Stimulated activated CD8-positive, alpha-beta memory T cell treated with anti-CD3 and anti-CD28 coated beads, Interleukin-15, amount 100 ng/mL, for 48 hours (primary cell): ENCODE measurements at places on chromosomes 12 and 14.

DNA sequence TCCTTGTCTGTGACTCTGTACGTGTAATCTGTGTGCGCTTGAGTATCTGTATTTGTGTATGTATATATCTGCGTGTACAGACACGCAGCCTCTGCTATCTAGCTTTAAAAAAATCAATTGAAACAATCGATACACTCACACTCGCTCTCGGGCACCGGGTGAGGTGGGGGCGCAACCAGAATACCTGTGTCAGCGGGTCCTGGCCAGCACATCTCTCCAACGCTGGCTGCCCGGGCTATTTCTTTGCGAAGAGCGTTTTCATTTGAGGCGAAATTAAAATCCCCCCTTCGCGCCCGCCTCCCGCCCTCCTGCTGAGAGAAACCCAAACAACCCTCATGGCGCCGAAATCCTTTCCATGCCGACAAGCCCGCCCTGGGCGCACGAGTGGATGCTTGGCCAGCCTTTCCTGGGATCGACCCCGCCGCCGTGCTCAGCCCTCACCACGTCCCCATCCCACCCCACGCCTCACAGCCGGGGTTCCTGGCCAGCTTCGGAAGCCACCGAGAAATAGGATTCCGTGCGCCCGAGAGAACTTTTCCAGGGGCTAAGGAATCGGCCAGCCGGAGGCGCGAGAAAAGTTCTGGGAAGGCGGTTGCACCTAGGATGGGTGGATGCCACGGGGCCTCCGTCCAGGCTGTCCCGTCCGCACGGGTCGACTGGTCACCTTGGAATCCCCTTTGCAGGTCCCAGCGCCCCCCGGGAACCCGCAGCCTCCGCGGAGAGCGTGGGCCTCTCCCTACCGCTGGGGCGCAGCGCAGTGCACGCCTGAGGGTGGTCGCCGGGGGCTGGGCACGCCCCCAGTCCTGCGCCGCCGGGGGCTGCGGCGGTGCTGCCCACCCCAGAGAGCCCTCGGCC lies 1.0 kb downstream of the ZDHHC22 start:
- no peak for DNase-seq

- DNase-seq = no peak
These were observed 2.7 kb downstream of the ARID2 start for GRCh38 chr12:45732250-45732649.

DNA sequence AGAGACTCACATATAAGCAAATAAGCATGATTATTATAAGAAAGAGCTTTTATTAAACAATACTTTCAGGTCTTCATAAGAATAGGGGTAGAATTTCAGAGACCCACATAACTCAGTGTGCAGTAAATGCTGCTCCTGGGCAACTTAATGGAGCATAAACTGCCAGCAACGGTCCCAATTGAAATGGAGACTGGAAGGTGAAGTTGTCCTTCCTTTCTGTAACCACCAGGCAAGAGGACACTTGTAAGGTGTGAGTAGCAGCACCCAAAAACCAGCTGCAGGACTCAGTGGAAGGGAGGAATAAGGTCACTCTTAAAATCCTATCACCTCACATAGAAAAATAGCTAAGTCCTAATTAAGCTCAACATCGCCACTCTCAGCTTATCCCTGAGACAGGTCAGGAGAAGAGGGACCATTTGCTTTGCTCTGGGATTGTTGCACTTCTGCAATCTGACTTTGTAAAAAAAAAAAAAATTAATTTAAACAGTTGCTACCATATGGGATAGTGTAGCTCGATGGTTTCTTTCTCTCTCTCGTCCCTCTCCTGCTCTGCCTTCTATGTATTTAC lies 22.7 kb upstream of the LTA4H start:
- no peak for DNase-seq

GRCh38 chr12:122726080-122726558 lies 4.5 kb downstream of the HCAR1 start:
- no peak for DNase-seq

GRCh38 chr14:66979101-66979974 lies 209.9 kb upstream of the GARIN2 start:
- no peak for DNase-seq

DNA sequence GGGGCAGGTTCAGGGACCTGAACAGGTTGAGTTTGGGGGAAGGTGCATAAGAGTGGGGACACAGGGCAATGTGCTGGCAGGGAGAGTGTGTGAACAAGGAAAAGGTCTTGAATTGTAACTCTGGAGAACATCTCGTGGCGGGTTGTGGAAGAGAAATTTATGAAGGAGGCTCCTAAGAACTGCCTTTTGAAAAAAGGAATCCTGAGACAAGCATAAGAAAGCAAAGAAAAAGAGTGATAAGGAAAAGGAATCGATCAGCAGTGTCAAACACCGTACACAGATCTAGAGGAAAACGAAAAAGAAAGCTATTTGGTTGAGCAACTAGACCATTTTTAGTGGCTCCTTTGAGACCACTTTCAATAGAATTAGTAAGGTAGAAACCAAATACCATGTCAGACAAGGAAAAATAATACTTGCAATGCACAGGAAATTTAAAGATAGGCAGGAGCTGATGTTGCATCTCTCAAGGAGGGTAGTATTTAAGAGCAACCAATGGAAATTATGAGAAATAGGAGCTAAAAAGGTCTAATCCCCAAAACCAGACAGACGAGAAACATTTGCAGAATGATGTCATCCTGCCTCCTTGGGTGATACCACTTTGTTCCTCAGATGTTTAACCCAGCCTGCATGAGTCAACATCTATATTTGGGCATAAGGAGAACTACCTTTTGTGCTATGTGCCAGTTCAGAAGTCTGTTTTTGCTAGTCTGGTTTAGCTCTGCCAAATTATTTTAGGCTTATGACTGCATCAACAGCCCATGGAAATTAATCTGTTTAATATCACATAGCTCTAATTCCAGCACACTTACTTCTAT lies 64.5 kb upstream of the STK38L start:
- DNase-seq = peak; percentile 17

DNA sequence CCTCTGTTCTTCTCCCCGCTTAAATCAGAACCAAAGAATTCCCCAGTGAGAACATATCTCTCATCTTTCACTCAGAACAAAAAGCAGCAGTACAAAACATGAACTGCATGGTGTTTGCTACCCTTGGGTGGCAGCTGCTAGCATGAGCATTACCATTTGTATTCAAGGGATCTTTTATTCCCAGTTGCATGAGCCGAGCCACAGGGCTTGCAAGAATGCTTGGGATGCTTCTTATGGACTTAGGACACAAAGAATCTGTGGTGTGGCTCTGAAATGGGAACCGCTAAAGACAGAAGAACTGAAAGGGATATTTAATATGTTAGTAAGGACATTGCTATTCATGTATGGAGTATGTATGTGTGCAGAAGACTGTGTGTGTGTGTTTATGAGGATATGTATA lies 190.6 kb downstream of the TMX1 start:
- DNase-seq = no peak

- DNase-seq = no peak
These were observed 49.2 kb upstream of the PPP1R12A start for GRCh38 chr12:79983986-79984620.

GRCh38 chr14:58362798-58363412 lies 32.8 kb upstream of the TOMM20L start:
- DNase-seq = no peak

GRCh38 chr14:34498684-34499412 lies 36.8 kb upstream of the SPTSSA start:
- DNase-seq = no peak

DNA sequence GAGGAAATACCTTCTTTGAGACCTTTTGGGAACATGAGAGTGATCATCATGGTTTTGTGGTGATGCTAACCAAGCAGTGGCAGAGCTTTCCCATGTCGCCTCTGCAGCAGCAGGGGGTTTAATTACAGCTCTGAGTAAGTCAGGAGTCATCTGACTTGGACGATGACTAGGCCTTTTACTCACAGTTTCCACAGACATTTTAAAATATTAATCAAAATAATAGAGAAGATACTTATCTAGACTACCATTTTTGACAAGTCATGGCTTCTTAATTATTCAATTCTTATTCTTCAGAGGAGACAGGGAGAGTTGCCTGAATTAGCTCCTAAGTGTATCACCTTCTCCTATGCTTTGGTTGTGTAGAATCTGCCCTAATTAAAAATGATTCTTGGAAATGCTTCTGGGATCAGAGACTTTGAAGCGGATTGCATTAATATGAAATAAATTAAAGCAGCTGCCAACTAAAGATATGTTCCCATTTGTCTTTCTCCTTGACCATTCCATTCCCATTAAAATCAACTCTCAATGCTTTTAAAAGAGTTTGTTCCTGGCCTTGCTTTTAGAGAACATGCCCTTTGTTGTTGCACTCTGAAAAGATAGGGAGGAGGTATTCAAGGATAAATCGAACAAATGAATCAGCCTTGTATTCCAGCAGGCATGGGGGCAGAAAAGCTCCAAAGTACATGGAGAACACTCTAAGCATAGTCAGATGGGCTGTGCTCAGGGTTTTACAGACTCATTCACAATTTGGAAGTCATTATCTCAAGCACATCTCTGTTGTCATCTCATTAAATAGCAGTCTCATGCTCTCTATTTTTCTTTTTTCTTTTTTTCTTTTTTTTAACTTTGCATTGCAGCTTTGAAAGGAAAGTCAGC lies 7.7 kb upstream of the IFNG-AS1 start:
- DNase-seq = no peak

GRCh38 chr14:100733152-100733850 lies 6.6 kb downstream of the DLK1 start:
- DNase-seq = no peak

DNA sequence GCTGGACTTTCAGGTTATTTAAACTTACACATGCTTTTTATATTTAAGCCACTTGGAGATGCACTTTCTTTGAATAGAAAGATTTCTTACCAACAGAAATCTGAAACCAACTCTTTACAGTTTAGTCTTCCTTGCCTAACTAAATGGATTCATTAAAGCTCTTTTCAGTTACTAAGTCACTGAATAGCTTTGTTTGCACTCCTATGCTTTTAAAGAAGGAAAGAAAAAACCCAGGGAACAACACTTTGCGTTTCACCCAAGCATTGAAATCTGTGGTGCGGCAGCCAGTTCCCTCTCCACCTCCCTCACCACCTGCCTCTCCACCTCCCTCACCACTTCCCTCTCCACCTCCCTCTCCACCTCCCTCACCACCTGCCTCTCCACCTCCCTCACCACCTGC lies 70.3 kb downstream of the RIMBP2 start:
- DNase-seq = no peak

DNA sequence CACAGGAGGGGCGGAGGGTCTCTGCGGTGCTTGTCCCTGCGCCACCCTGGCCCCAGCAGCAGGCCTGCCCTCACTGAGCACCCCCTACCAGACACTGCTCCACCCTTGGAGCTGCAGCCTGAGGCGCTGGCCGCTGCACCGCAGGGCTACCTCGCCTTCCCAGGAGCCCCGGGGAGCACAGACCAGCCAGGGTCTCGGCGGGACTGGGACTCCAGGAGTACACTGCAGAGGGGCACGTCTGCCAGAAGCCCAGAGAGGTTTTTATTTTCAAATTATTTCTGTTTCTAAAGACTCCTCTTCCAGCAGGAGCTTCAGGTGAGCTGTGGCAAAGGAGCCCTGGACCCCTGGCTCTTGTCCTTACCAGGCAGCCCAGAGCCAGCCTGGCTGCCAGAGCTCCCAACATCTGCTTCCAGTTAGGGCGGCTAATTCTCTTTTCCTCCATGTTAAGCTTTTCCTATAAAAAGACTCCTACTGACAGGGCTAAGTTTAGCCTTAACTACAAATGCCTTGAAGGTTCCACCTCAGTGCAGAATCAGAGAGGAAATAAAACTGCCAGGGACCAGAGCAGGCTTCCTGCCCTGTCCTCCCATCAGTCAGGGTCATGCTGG lies 26.4 kb downstream of the DEGS2 start:
- no peak for DNase-seq

DNA sequence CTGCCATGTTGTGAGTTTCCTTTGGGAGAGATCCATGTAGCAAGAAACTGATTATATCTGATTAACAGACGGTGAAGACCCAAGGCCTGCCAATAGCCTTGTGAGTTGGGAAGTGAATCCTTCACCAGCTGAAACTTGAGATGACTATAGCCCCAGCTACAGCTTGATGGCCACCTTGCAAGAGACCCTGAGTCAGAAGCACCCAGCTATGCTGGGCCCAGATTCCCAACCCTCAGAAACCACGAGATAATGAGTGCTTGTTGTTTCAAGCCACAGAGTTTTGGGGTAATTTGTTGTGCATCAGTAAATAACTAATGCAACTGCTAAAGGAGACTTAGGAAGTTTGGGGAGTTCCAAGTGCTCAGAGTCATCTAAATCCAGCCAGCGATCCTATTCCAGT lies 80.3 kb downstream of the AVPR1A start:
- DNase-seq = no peak

DNA sequence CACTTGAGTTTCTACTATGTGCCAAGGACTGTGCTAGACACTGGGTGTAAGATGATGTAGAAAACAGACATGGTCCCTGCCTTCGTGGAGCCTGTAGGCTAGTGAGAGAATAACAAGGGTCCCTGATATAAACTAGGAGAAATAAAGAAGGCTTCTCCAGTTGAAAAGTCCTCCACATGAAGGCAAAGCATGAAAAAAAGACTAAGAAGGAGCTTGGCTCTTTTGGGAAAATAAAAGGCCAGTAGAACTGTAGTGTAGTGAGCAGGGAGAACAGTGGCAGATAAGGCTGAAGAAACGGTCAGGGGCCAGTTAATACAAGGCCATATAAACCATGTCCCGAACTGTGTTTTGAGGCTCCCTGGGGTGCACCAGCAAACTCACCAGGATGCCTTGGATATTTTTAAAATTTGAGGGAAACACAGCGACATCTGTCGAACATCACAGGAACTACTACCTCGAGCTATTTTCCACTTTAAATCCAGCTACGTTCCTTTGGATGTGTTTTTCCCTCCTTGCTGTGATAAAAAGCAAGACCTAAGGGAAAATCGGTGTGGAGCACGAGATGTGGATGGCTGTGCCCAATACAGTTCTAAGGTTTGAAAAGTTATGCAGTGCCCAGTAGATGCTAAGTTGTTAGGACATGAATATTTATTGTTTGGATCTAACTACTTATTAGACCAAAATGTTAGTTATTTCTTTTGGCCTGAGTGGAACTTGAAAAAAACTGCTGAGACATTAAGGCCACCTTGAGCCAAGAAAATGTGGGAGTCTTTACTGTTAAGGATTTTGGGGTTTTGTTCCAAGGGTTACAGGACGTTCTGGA lies 8.5 kb upstream of the CFL2 start:
- no peak for DNase-seq

DNA sequence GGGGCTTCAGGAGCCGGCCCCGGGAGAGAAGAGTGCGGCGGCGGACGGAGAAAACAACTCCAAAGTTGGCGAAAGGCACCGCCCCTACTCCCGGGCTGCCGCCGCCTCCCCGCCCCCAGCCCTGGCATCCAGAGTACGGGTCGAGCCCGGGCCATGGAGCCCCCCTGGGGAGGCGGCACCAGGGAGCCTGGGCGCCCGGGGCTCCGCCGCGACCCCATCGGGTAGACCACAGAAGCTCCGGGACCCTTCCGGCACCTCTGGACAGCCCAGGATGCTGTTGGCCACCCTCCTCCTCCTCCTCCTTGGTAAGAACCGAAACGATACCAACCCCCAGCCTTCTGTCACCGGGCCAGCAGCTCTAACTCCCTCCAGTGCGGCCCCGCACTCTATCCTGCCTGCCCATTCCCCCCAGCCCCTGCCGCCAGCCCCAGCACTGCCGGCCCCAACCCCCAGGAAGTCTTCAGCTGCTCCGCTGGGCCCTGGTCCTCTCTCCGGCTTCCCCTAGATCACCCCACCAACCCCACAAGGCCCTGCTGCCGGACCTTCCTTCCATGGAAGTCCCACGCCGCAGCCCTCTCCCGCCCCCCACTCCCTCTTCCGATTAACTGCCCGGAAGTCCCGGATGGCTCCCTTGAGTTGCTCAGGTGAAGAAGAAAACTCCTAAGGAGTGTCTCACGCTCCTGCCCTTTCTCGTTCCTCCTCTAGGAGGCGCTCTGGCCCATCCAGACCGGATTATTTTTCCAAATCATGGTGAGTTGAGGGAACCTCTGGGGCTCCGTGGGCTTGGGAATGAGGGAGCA lies 693 bp downstream of the LRP10 start:
- peak; percentile 46 for DNase-seq
